Stimulated activated CD8-positive, alpha-beta memory T cell treated with anti-CD3 and anti-CD28 coated beads, Interleukin-2, amount 100 ng/mL, for 1 hour (primary cell): ENCODE measurements at places on chromosomes 7 and 10.
A peak's percentile ranks its signal among the peaks of the same experiment; 100 is the strongest.

GRCh38 chr10:988667-989545, 672 bp downstream of the GTPBP4 start:
- DNase-seq, result no peak

GRCh38 chr7:27179503-27180430, 5.3 kb downstream of the HOXA11 start:
- DNase-seq, result no peak

- DNase-seq, result peak; percentile 37
Measured at GRCh38 chr10:28393956-28394568, 91.2 kb upstream of the MPP7 start.

- no peak for DNase-seq
Measured at GRCh38 chr10:88491314-88491713, 91.8 kb downstream of the RNLS start.

GRCh38 chr10:104351061-104351702, 2.5 kb upstream of the CFAP58 start:
- DNase-seq, result no peak

DNA sequence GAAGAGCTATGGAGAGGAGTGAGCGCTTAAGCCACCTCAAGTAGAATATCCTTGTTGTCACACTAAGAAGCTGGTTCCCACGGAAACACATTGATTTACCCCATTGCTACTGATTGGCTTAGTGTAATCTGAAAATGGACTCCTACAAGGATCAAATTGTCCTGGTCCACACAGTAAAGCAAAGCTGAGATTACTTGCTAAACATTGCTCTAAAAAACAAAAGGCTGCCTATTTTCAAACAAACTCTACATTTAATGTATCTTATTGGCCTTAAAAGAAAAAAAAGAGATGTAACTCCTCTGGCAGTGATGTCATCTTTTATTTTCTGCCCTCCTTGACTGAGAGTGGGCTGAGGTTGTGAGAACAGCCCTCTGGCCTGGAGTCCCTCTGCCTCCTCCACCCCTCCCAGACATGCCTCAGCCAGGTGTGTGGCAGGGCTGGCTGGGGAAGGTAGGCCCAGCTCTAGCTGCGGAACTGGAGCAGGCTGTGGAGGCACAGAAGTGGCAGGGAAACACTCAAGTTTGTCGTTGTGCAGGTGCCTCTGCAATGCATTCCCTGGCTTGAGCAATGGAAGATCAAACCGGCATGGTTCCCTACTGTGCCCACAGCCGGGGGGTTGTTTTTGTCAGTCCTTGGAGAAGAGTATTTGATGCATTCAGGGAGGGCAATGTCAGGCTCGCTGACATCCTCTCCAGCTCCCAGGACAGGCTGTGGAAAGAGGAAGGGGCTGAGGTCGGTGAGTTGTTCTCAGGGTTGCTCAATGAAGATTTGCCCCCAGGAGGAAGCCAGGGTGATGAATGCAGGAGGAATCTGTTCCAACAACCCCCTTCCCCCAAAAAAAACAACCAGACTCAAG, 9.1 kb downstream of the KLF6 start:
- DNase-seq, result no peak

DNA sequence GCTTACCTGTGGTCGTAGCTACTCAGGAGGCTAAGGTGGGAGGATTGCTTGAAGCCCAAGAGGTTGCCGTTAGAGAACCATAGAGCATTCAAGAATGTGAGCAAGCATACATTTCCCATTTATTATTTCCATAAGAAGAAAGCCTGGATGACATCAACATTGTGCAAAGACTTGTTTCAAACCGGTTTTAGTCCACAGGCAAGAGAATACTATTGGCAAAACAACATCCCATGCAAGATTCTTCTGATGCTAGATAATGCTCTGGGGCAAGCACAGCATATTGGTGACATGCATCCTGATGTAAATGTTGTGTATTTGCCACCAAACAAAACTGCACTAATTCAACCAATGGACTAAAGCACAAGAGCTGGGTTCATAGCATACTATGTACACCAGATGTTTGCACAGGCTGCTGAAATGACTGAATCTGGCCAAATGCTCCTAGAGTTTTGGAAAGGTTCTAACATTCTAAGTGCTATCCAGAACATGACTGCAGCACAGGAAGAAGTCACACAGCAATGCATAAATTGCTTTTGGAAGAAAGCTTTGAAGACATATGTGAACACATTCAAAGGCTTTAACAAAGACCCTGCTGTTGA, 42.6 kb downstream of the OTUD1 start:
- no peak for DNase-seq

DNA sequence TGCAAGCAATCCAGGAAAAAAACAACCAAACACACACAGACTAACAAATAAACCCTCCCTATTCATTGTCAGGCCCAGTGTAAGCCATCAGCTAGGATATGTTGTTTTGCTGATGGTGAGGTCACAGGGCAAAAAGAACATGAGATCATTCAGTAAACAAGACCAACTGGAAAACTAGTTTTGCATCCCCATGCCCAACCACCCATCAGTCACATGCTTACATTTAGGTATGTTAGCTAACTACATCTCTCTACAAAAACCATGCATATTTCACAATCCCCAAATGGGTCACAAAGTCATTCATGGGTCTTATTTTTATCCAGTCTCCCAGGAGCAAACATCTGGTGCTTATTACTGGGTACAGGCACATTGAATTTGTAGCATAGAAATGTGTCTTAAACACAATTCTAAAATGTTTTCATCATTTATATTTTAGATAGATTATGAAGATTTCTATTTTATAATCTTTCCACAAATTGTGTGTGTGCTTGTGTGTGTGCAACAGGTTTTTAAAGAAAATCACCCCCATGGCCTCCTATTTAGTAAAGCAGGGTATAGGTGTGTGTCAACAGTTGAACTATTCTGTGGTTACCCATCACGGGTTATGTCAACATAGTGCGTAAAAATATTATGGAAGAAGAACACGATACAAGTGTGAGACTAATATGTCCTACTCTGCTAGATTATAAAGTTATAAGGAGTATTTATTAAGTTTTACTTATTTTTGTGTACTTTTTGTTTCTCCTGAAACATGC, 103.8 kb upstream of the AKR1E2 start:
- DNase-seq, result no peak

GRCh38 chr10:28248092-28248491, 54.8 kb downstream of the MPP7 start:
- DNase-seq, result no peak

DNA sequence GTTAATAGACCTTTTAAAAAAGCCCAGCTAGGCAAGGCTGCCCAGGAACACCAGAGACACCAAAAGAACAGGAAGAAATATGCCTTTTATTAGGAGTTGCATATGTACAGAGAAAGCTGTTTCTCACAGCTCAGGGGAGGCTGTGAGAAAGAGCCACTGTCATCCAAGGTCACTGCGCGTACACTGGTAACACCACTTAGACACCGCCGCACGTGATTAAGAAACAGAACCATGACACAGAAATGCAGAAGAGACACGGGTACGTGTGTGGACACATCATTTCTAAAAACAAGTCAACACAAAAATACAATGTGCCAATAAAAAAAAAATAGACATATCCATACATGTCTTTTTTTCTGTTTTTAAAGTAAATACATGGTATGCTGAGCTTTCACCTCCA, 705.6 kb downstream of the PARD3 start:
- no peak for DNase-seq

GRCh38 chr10:58457761-58458616, 54.7 kb upstream of the BICC1 start:
- no peak for DNase-seq

- no peak for DNase-seq
Measured at GRCh38 chr7:97081521-97082300, 35.8 kb upstream of the SDHAF3 start.

GRCh38 chr10:103504181-103504783, 10.8 kb downstream of the NEURL1 start:
- DNase-seq, result no peak

GRCh38 chr7:134690016-134690415, 43.4 kb downstream of the BPGM start:
- no peak for DNase-seq

DNA sequence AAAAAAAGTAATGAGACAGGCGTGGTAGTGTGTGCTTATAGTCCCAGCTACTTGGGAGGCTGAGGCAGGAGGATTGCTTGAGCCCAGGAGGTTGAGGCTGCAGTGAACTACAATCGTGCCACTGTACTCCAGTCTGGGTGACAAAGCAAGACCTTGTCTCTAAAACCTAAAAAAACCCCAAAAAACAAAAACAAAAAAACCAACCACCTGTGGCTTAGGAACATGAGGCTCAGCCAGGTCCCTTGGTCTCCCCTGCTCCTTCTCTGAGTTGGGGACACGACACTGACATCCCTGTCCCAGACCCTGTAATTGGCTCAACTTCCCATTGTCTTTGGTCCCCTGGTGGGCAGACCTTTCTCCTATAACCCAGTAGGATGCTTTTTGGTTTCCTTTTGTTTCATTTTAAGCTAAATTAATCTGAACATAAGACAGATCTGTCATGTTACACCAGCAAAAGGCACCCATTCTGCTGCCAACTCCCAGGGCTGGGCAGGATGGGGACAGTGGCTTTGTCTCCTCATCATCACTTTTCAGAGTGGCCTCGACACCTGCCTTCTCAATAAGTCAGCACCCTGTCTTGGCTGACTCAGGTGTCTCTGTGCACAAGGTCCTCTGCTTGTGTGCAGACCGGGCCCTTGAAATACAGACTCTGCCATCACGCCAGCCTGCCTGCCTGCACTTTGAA, 74.4 kb downstream of the MYL10 start:
- no peak for DNase-seq

DNA sequence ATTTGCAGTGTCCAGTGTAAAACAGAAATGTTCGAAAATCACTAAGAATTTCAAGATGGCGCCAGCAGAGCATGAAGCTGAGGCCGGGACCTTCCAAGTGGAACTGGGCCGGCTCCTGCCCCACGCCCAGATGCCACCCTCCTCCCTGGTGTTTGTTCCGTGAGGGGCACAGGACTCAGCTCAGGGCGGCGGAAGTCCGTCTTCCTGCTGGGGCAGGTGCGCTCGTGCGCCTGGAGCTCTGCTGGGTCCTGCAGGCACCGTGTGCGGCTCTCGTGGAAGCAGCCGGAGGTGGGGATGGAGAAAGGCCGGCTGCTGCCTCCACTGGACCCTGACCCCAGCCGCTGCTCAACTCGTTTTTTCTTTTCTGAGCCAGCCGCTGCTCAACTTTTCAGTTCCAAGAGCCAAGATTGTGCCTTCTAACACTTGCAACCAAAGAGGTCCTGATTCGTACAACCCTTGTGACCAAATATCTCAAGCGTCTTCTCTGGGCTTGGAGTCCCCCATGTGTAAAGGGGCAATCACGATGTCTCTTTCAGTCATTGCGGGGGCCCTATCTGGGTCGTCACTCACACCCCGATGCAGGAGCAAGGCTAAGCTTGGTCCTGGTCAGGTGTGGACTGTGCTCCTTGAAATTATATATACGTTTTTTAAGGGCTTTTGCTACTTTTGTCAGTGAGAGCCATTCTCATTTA, 334.4 kb downstream of the ADARB2 start:
- no peak for DNase-seq

DNA sequence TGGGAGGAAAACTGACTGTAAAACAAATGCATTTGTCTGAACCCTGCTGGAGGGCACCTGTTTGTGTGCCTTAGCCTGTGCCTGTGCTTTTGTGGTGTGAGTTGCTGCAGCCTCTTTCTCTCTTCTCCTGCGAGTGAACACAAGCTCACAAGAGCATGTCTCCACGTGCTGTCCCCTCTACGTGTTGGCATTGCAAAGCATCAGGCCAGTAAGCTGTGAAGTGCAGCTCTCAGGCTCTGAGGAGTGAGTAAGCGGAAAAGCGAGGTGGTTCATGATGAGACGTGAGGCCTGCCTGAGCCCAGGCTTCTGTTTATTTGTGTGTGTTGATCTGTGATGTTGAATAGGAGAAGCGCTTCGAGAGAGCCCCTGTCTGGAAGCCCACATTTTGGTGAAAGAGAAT, 85.6 kb upstream of the PDCD4 start:
- DNase-seq, result no peak

GRCh38 chr7:81846398-81846797, 76.6 kb upstream of the HGF start:
- DNase-seq, result no peak
